AG08396 (cell line): ENCODE measurements at places on chromosomes 5 and 9.

- no peak for DNase-seq
Observed at GRCh38 chr5:166505067-166505466, 1786.4 kb upstream of the WWC1 start.

- DNase-seq, result no peak
Observed at GRCh38 chr5:179119415-179120170, 59.4 kb downstream of the ZNF354C start.

- DNase-seq, result no peak
Observed at GRCh38 chr5:109307951-109308350, 101.8 kb downstream of the PJA2 start.

GRCh38 chr9:123187131-123187530 lies 81.3 kb downstream of the STRBP start:
- DNase-seq, result no peak

- no peak for DNase-seq
Observed at GRCh38 chr9:132410642-132411041, 631 bp downstream of the CFAP77 start.

- DNase-seq, result peak; percentile 47
Observed at GRCh38 chr9:131951905-131952304, 127.8 kb downstream of the MED27 start.

DNA sequence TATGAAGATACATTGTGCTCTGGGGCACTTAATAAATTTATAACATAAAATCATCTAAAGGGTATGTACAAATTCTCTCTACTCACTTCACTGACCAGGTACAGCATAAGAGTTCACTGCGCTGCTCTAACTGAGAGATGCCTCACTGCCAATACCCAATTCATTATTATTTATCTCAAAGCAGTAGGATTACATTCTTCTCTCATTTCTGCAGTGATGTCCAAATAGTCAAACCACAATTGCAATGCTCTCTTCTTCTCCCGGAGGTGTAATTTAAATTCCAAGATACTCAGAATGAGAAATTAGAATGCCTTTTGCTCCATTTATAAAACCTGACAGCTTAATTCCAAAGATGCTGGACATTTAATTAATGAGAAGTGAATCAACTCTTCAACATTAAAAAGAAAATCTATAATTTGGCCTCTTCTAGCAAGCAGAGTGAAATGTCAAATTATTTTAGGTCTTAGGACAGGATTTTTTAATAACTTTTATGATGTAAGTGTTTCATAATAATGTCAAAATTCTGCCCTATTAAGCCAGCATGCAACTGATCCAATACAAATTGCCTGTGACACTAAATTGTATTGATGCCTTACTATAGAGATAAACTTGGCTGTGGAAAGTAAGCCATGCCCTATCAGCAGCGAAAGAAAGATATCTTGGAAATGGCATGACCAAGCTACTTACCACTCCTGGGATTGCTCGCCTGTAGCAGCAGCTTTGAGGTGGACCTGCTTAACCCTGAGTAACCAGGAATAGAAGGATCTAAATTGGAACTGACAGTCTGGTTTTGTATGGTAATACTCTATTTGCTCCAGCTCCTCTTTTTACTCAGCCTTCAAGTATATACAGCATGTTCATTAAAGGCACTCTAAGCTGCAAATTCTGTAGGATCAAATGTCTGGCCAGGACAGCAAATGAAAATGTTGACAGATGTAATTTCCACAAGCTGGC lies 374.2 kb upstream of the TYRP1 start:
- DNase-seq, result no peak

DNA sequence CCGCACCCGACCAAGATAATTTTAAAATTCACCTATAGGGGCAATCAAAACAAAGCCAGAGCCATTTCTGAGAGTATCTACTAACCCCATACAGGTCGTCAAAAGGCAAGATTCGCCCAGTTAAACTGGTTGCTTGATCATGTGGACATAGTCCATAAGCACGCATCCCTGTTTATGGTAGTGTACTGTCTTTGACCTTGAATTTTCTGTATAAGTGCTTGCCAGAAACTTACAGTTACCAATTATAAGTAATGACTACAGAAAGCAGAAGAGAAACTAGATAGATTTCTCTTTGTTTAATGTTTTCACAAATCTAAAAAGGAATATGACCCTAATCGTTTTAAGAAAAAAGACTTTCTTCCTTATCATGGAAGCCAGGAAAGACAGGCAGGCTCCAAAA lies 25.6 kb downstream of the SLC31A1 start:
- no peak for DNase-seq

GRCh38 chr5:76943006-76943405 lies 9.8 kb upstream of the CRHBP start:
- DNase-seq, result no peak

GRCh38 chr5:176747670-176748072 lies 62.7 kb upstream of the UNC5A start:
- DNase-seq, result no peak

- peak; percentile 7 for DNase-seq
Observed at GRCh38 chr5:83184534-83184933, 107.2 kb downstream of the XRCC4 start.
